Thoracic aorta (tissue), 2 donors: ENCODE measurements at places on chromosomes 5 and 9.

- peaks cover 47% of the 10 kb centered on the region for H3K4me1 ChIP-seq
- peak overlapping the region; percentile 81 for H3K4me3 ChIP-seq
- H3K27me3 ChIP-seq = no peaks in the 10 kb centered on the region
- DNase-seq = no peak
- H3K27ac ChIP-seq = peak overlapping the region; percentile 99
Measured at GRCh38 chr9:4299005-4299795, 668 bp downstream of the GLIS3 start.

- H3K4me3 ChIP-seq = no peak overlapping the region
- no peaks in the 10 kb centered on the region for H3K36me3 ChIP-seq
- no peaks in the 10 kb centered on the region for H3K27me3 ChIP-seq
- no peak for DNase-seq
- H3K4me1 ChIP-seq = peaks cover 11% of the 10 kb centered on the region
- H3K27ac ChIP-seq = no peak overlapping the region
Measured at GRCh38 chr9:4594545-4594944, 67.5 kb upstream of the PLPP6 start.

GRCh38 chr5:31244921-31245320 lies 51.4 kb downstream of the CDH6 start:
- DNase-seq = no peak
- H3K4me3 ChIP-seq = no peak overlapping the region
- H3K4me1 ChIP-seq = no peaks in the 10 kb centered on the region
- H3K36me3 ChIP-seq = no peaks in the 10 kb centered on the region
- H3K27ac ChIP-seq = no peak overlapping the region

- no peak overlapping the region for H3K4me3 ChIP-seq
- no peaks in the 10 kb centered on the region for H3K4me1 ChIP-seq
- H3K27ac ChIP-seq = no peak overlapping the region
- no peaks in the 10 kb centered on the region for H3K27me3 ChIP-seq
- no peak for DNase-seq
Measured at GRCh38 chr5:31133488-31133887, 60.0 kb upstream of the CDH6 start.
